ENCODE measurements at places on chromosomes 5 and 9. TPM values are rescaled to one million over a fixed set of nuclear protein-coding genes. Genes with fewer than 3 reads are reported as not detected.

The TAF1L gene
- under 0.01 TPM for total RNA-seq

The INSL4 gene
- not detected for total RNA-seq

The SLC45A2 gene
- total RNA-seq = under 0.01 TPM

The ELAVL2 gene
- total RNA-seq = under 0.01 TPM

The CDC14B gene
- 16.6 TPM for total RNA-seq

The DOCK8 gene
- 0.89 TPM for total RNA-seq

The OLFM1 gene
- 4.0 TPM for total RNA-seq

The PSAT1 gene
- 176 TPM for total RNA-seq

The SLC34A3 gene
- total RNA-seq = not detected

The FOXD1 gene
- 3.2 TPM for total RNA-seq

The MZB1 gene
- not detected for total RNA-seq

The SPAG8 gene
- 1.3 TPM for total RNA-seq

The GAPT gene
- total RNA-seq = not detected

The SLC6A7 gene
- total RNA-seq = not detected

The LYSMD3 gene
- 31.5 TPM for total RNA-seq

The F2RL2 gene
- total RNA-seq = 3.7 TPM

The LIFR gene
- 13.6 TPM for total RNA-seq

The TMEM215 gene
- total RNA-seq = not detected

The MRPS27 gene
- 87.8 TPM for total RNA-seq

The RANBP17 gene
- 12.3 TPM for total RNA-seq

The ARSK gene
- total RNA-seq = 11.1 TPM

The IL9 gene
- not detected for total RNA-seq

The MEIKIN gene
- total RNA-seq = not detected

The PRUNE2 gene
- 68.1 TPM for total RNA-seq

The USP20 gene
- 9.4 TPM for total RNA-seq

The PCDHA6 gene
- total RNA-seq = 0.77 TPM

The PCDHGA3 gene
- 0.22 TPM for total RNA-seq

The NSD1 gene
- total RNA-seq = 47.0 TPM

The DAB2IP gene
- 14.4 TPM for total RNA-seq

The IL4 gene
- not detected for total RNA-seq

The TAF11L5 gene
- not detected for total RNA-seq

The LARP1 gene
- 90.8 TPM for total RNA-seq

The CCDC183 gene
- total RNA-seq = 0.37 TPM

The EQTN gene
- total RNA-seq = not detected

All from uterine smooth muscle cell (primary cell).